ENCODE measurements at places on chromosomes 6 and 20.
A peak's percentile ranks its signal among the peaks of the same experiment; 100 is the strongest.

DNA sequence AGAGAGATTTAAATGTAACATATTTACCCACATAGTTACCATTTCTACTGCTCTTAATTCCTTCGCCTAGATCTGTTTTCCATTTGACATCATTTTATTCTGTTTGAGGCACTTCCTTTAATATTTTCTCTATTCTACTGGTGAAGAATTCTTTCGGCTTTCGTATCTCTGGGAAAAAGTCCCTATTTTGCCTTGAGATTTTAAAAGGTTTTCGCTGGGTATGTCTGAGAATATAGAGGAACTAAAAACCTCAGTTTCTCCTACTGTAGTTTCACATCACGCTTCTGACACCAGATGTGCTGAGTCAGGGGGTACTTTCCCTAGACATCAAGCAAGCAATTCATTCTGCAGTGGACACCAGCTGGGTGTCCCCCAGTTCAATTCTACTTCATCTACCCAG, 61.7 kb downstream of the E2F3 start:
- H3K4me3 ChIP-seq: no peak overlapping the region
- H3K27ac ChIP-seq: no peak overlapping the region
- H3K4me1 ChIP-seq: no peaks in the 10 kb centered on the region
- DNase-seq: no peak
- no peaks in the 10 kb centered on the region for H3K36me3 ChIP-seq

- no peak for DNase-seq
- H3K4me3 ChIP-seq: no peak overlapping the region
- no peak overlapping the region for H3K27ac ChIP-seq
- H3K36me3 ChIP-seq: no peaks in the 10 kb centered on the region
Observed at GRCh38 chr6:38239719-38240451, 399.8 kb downstream of the BTBD9 start.

DNA sequence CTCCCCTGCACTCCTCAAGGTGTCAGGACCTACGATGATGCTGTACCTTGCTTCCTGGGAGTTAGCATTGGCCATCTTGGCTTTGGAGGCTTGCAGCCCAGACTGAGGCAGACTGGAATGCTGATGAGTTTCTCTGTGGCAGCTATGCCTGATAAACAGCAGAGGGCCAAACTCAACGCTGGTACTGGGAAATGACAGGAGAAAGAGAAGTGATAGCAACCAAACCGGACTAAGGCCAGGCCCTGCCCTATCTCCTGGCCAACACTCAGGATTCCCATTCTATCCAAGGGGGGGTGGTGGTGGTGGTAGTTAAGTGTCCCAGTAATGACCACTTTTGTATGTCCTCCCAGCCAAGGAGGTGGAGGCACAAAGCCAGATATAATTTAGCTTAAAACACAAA, 90.0 kb upstream of the DTNBP1 start:
- no peaks in the 10 kb centered on the region for H3K27me3 ChIP-seq
- no peak overlapping the region for H3K27ac ChIP-seq
- H3K36me3 ChIP-seq: no peaks in the 10 kb centered on the region
- peaks cover 8% of the 10 kb centered on the region for H3K4me1 ChIP-seq
- no peak overlapping the region for H3K4me3 ChIP-seq
- no peak for DNase-seq

DNA sequence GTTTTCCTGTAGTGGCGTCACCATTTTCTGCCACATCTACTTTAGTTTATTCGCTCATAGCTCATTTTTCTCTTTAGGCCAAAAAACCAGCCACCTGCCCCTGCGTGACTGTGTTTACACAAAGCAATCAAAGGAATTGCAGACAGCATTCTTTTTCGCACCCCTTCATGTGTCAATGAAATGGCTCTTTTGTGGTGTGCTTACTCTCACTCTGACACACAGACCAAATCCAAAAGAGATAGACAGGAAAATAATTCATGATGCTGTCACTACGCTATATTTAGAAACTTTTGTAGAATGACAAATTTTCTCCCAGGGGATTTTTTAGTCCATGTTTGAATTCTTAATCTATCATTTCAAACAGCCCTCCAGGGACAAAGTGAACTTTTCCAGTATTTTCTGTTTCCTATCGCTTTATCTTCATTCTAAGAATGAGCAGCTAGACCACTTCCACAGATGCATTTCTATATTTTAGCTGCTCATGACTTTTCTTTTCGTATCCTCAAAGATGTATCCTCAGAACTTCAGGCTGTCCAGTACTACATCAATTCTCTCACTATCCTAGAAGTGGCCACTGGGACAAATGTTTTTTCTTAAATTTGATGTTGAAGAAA, 37.9 kb upstream of the KHDRBS2 start:
- H3K27me3 ChIP-seq: no peaks in the 10 kb centered on the region
- H3K27ac ChIP-seq: no peak overlapping the region
- no peak for DNase-seq
- H3K4me3 ChIP-seq: no peak overlapping the region
- H3K36me3 ChIP-seq: no peaks in the 10 kb centered on the region

DNA sequence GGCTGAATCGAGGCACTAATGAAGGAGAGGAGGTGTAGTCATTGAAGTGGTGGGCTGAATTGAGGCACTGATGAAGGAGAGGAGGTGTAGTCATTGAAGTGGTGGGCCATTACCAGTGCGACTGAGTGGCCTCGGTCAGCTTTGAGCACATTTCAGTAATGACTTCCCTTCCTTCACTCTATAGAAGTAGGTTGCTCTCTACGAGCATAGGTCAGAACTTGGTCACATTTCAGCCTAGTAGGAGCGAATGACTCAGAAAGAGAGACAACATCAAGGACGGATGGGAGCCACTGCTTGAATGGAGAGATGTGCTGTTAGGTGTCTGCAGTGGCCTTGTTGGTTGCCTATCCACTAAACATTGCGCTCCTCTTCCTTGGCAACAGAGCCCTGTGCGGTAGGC, 39.5 kb downstream of the ZDHHC14 start:
- no peak overlapping the region for H3K4me3 ChIP-seq
- no peaks in the 10 kb centered on the region for H3K36me3 ChIP-seq
- no peaks in the 10 kb centered on the region for H3K4me1 ChIP-seq
- no peaks in the 10 kb centered on the region for H3K27me3 ChIP-seq

DNA sequence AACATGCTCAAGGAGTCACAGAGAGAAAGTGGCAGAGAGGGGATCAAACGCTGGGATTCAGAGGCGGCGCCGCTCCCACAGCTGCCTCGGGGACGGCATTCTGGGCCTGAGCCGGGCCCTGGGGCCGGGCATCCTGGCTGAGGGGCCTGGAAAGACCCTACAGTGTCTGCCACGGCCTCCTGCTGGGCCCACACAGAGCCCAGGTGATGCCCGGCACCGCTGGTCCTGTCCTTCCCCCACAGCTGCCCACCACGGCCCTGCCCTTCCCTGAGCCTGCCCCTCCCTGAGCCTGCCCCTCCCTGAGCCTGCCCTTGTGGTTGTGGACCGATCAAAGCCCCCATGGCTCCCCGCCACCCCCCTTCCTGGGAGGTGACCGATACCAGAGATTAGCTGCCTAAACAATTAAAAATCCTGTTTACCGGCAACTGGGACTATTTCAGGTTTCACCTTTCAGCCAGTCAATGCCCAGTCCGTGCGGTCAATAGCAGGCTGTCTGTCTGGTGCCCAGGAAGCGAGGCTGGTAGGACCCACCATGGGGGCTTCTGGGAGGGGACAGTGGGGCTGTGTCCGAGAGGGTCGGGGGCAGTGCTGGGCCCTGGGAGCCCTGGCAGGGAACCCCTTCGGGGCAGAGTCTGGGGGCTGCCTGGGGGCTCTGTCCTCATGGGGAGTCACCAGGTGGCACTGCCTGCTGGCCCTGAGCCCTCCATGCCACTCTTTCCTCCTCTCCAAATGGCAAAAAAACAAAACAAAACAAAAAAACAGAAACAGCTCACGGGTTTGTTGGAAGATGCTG, 55.4 kb upstream of the GATA5 start:
- no peak overlapping the region for H3K4me3 ChIP-seq
- H3K27ac ChIP-seq: no peak overlapping the region
- H3K4me1 ChIP-seq: no peaks in the 10 kb centered on the region
- no peaks in the 10 kb centered on the region for H3K27me3 ChIP-seq
- H3K36me3 ChIP-seq: no peaks in the 10 kb centered on the region
- no peak for DNase-seq

DNA sequence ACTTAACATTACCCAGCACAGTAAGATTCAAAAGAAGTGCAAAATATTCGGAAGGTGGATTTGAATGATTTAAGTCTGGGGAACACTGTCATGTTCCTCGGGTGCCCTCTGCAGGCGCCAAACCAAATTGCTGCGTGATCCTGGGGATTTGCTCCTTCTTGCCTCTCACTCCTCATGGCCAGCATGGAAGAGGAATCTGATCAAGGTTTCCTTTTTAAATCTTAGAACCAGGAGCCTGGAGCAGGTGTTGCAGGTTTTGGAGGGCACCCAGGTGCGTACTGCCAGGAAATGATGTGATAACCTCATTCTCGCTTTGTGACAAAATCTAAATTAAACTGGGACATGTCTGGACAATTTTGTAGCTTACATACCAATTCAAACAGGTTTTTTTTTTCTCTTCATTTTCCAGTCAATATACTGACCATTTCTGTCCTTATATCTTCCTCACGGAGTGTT, 8.1 kb upstream of the PFDN4 start:
- no peak overlapping the region for H3K27ac ChIP-seq
- no peaks in the 10 kb centered on the region for H3K36me3 ChIP-seq
- H3K4me3 ChIP-seq: no peak overlapping the region
- H3K27me3 ChIP-seq: no peaks in the 10 kb centered on the region

DNA sequence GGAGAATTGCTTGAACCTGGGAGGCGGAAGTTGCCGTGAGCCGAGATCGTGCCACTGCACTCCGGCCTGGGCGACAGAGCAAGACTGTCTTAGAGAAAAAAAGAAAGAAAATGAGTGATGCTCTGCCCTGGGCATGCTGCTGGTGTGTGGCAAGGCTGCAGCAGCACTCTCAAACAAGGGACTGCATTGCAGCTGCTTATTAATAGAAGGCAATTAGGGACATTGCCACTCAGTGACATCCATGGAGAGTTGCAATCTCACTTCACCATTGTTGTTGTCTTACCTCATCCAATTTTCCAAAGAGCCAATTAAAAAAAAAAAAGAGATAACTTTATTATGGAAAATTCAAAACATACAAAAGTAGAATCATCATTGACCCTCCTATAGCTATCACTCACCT, 131.1 kb downstream of the LRRC1 start:
- no peak overlapping the region for H3K27ac ChIP-seq
- DNase-seq: no peak
- H3K36me3 ChIP-seq: peaks cover 5% of the 10 kb centered on the region
- no peaks in the 10 kb centered on the region for H3K27me3 ChIP-seq

- no peaks in the 10 kb centered on the region for H3K27me3 ChIP-seq
- peak overlapping the region; percentile 98 for H3K27ac ChIP-seq
- peak overlapping the region; percentile 86 for H3K4me3 ChIP-seq
Observed at GRCh38 chr20:49278818-49279676, 1.2 kb upstream of the ZNFX1 start.

- no peaks in the 10 kb centered on the region for H3K27me3 ChIP-seq
- no peaks in the 10 kb centered on the region for H3K36me3 ChIP-seq
- no peaks in the 10 kb centered on the region for H3K4me1 ChIP-seq
- DNase-seq: no peak
- H3K4me3 ChIP-seq: no peak overlapping the region
- no peak overlapping the region for H3K27ac ChIP-seq
Observed at GRCh38 chr6:127812985-127813698, 87.7 kb downstream of the THEMIS start.

DNA sequence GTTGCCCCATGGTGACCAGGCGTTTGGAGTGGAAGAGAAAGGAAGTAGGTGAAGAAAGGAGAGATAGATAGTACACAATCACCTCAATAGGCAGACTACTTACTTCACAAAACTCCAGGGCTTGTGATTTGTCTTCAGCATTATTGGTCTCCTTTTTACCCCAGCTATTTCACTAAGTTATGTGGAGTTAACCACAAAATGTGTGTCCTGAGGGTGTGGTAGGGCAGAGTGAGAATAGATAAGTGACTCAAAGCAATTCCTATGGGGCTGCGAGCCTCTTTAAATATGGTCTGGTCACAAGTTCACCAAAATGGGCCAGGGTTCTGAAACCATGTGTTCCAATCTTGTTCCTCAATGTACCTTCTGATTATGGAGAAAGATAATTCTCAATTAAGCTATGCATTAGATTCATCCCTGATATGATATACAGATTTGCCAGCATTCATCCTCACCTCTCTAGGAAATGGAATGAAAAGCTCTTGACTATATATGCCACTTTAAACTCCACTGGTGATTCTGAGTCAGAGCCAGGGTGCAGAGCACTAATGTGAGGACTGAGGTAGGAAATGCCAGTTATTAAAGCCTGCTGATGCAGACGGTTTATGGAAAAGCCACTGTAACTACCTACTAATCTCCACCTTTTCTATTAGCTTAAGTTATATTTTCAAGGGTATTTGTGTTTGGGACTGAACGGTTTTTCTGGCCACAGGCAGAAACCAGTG, 310.6 kb upstream of the MANEA start:
- H3K27ac ChIP-seq: no peak overlapping the region
- no peaks in the 10 kb centered on the region for H3K4me1 ChIP-seq
- H3K36me3 ChIP-seq: no peaks in the 10 kb centered on the region

GRCh38 chr6:49556429-49556837, 6.0 kb downstream of the C6orf141 start:
- no peak overlapping the region for H3K27ac ChIP-seq
- DNase-seq: no peak
- H3K27me3 ChIP-seq: no peaks in the 10 kb centered on the region
- no peak overlapping the region for H3K4me3 ChIP-seq
- H3K4me1 ChIP-seq: peaks cover 14% of the 10 kb centered on the region
- no peaks in the 10 kb centered on the region for H3K36me3 ChIP-seq

DNA sequence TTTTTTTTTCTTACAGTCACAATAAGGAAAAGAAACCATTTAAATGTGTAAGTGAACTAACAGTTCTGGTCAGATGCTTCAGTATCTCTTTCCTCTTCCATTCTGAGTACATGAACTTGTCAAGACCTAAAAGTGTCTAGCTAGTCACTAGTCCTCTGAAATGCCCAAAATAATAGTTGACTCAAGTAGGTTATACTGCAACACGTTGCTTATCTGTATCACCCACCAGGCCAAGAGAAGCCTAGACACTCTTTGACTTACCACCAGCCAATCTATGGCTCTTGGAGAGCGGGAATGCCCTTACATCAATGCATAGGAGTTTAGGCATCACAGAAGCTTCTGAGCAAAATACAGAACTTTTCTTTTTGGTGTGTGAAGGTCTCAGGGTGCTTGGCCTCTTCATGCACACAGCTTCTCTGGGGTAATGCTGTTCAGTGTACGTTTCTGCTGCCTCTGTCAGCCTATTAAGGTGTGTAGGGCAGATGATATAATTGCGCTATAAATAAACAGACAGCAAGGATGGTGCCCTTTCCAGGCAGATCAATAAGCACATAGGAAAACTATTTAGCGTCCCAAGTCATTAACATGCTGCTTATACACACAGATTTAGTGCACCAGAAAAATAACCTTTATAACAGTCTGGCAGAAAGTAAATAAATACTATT, 7.8 kb upstream of the GFOD1 start:
- H3K4me1 ChIP-seq: no peaks in the 10 kb centered on the region
- no peak for DNase-seq
- no peaks in the 10 kb centered on the region for H3K27me3 ChIP-seq
- no peaks in the 10 kb centered on the region for H3K36me3 ChIP-seq
- H3K27ac ChIP-seq: no peak overlapping the region

DNA sequence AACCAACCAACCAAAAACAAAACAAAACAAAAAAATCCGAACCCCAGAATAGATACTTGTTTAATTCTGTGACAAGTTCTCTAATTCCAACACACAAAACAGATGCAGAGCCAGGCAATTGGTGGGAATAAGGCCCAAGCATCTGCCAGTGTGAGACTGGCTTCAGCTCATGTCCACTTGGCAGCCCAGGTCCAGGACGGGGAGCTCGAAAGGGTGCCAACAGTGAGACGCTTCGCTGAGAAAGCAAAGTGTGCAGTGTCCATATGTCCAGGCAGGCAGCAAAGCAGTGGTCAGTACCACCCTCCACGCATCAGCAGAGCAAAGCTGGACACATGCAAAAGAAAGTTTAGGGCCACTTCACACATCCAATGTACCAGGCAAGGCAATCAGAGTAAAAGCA, 102.9 kb downstream of the RALGAPA2 start:
- no peak overlapping the region for H3K27ac ChIP-seq
- DNase-seq: no peak
- no peaks in the 10 kb centered on the region for H3K4me1 ChIP-seq
- H3K27me3 ChIP-seq: no peaks in the 10 kb centered on the region

Data from vagina (tissue), 2 donors.